ENCODE measurements at places on chromosomes 13 and 19.

- DNase-seq: no peak
Measured at GRCh38 chr13:79307433-79307861, 98.6 kb downstream of the RBM26 start.

GRCh38 chr19:28103921-28104320 lies 1109.0 kb downstream of the UQCRFS1 start:
- DNase-seq: no peak

- DNase-seq: no peak
Measured at GRCh38 chr19:6794686-6795431, 22.4 kb downstream of the VAV1 start.

DNA sequence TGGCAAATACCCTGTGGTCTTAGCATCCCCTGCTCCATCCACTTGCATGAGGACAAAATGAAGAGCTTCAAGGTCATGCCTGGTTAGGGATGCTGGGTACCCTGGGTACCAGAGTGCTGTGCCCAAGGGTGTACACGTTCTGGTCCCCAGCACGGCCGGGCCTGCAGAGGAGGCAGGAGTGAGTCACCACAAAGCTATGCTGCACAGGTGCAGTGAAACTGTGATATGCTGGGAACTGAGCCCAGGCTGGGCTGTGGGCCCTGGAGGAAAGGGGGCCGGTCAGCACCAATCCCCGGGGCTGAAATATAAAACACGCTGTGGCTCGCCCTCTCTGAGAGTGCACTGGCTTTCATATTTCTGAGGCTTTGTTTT lies 95.1 kb downstream of the TSHZ3 start:
- DNase-seq: no peak

DNA sequence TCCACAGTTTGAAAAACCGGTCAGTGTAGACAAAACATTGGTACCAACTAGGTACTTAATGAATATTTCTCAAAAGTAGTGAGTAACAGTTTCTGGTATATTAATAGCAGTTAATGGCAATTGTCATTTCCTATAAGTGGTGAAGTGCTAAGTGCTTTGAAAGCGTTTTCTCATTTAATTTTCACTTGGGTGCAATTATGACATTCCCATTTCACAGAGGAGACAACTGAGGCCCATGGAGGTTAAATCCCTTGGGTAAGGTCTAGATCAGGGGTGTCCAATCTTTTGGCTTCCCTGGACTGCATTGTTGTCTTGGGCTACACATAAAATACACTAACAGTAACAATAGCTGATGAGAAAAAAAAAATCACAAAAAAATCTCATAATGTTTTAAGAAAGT lies 687 bp upstream of the SYT3 start:
- DNase-seq: no peak

- no peak for DNase-seq
Measured at GRCh38 chr19:31214086-31214485, 135.2 kb downstream of the TSHZ3 start.

DNA sequence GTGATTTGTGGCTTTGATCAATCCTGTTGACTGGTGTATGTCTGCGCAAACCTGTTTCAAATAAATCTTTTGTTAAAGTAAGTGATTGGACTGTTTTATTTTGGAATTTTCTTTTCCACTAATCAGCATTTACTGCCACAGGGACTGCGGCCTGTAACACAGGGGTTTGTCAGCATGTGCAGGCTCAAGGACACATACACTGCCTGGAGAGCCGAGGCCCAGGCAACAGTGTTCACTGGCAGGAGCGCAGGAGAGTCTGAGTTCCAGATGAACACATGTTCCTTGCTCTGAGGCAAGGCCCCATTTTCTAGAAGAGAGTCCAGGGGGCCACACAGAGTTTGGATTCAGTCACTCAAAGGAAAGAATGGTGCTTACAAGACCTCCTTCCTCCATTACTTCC lies 26.0 kb downstream of the SHISA2 start:
- DNase-seq: no peak

DNA sequence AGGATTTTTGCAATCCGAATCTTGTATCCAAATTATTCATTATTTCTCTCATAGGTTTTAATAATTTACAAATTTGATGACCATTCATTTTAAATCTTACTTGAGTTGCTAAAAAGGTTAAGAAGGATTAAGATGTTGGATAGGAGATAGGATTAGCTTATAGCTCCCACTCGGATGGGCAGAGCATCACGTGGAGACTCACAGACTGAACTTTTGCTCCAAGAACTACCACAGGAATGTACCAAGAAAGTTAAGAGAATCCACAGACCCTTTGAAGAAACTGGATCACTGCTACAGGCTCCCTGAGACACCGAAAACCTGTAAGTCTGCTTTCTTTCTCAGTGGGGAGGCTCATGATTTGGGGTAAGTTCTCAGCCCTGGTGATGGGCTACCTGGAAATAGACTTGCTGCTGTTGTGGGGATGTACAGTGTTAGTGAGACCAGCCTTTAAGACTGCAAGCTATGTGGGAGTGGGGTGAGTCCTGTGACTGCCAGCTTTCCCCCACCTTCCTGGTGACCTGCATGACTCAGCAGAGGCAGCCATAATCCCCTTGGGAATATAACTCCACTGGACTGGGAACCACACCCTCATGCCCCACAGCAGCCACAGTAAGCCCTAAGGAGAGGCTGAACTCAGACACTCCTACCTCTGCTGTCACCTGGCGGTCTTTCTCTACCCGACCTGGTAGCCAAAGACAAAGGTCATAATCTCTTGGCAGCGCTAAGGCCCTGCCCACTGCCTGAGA lies 1458.0 kb downstream of the OLFM4 start:
- DNase-seq: no peak

DNA sequence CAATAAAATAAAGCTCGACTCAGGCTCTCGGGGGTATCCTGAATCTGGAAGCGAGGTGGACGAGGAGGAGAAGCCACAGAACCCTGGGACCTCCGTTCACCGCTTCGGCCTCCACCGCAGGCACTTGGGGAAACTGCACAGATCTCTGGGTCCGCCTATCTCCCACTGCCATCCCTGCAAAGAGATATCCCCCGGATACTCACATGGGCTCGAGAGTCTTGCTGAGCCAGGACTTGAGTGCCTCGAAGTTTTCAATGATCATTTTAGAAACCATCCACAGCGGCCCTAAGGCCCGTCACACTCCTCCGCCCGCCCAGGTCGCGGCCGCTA lies 589 bp downstream of the RBM26 start:
- no peak for DNase-seq

DNA sequence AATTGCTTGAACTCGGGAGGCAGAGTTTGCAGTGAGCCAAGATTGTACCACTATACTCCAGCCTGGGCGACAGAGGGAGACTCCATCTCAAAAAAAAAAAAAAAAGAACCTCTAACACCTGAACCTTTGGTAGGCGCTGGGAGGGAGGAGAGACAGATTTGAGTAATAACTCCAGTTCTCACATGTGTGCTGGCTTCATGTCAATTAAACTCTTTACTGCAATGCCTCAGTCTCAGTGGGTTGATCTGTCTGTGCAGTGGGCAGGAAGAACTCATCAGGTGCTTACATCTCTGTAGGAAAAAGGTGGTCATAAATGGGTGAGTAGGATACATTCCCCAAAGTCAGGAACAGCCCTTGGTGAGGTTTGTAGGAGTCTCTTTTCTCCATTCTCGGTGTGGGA lies 85.1 kb upstream of the ABCC4 start:
- DNase-seq: no peak

DNA sequence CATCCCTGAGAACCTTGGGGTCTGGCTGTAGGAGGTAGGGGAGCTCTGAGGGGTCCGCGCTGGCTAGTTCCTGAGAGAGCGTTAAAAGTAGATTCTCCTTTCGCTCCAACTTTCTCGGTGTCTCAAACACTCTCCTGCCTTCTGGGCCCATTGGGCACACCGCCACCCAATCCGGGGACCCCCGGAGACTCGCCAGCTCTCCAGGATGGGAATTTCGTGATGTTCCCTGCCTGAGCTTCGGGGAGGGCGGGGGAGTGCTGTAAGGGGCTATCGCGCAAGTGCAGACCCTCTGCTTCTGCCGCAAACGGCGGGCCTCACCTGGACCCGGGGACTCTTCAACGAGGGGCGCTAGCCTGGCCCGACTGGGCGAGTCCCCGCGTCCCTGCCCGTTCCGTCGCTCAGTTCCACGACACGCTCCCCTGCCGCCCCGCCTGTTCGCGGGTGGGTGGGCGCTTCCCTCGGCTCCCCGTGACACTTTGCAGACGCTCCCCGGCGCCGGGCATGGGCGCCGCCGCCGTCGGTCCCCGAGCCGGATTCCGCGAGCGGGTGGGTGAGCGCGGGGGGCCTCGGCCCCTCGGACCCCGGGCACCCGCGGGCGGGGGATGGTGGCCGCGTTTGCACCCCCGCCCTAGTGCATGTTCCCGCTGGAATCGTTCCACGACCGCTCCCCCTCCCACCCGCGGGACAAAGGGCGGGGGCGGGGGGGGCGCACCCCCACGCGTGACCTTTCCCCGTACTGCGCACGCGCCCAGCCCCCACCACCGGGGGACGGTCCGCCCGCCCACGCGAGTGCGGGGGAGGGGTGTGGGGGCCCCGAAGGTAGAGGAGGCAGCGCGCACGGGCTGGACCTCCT lies at the start of gene CCDC106:
TSS of gene CCDC106 (plus strand) at position 481 of the 853 bp plus-strand sequence. CDS start 835 bp downstream, outside the sequence.
- peak; percentile 64 for DNase-seq

DNA sequence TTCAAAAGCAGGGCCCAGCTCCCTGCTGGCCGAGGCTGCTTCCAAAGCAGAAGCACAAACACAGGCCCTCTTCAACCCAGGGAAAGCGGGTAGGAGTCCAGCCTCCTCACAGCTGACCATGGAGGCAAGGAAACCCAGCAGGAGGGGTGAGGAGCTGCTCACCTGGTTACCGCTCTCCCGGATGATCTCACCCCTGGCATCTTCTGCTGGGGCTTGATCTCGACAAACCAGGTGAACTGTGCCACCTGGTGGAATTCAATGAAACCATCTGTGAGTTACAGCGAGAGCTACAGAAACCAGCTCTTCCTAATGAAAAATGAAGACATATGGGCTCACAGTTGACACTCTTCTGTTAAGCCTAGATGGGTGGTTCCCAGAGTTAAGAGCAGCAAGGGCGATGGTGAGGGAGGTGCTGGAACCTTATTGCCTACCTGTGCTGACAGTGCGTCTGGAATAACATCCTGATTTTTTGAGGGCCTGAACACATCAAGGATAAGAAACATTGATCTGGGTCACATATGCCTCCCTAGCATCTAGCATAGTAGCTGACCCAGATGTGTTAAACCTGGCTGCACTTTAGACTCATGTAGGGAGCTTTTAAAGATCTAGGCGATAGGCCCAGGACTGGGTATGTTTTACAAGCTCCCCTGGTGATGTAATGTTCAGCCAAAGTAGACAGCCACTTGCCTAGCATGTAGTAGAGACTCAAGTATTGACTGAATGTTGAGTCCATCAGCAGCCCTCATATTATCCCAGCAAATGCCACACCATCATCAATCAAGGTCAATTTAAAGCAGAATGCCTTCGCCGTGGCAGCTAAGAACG lies 6.1 kb downstream of the DHRS12 start:
- peak; percentile 86 for DNase-seq

GRCh38 chr13:20815464-20815863 lies 41.7 kb upstream of the EEF1AKMT1 start:
- DNase-seq: no peak

- DNase-seq: no peak
Measured at GRCh38 chr13:37433086-37433485, 165.5 kb downstream of the POSTN start.

- DNase-seq: no peak
Measured at GRCh38 chr13:20428666-20429644, 96.7 kb downstream of the CRYL1 start.

GRCh38 chr13:28590461-28590860 lies 68.5 kb upstream of the POMP start:
- no peak for DNase-seq

- no peak for DNase-seq
Measured at GRCh38 chr19:49564616-49565045, 15.7 kb downstream of the NOSIP start.

DNA sequence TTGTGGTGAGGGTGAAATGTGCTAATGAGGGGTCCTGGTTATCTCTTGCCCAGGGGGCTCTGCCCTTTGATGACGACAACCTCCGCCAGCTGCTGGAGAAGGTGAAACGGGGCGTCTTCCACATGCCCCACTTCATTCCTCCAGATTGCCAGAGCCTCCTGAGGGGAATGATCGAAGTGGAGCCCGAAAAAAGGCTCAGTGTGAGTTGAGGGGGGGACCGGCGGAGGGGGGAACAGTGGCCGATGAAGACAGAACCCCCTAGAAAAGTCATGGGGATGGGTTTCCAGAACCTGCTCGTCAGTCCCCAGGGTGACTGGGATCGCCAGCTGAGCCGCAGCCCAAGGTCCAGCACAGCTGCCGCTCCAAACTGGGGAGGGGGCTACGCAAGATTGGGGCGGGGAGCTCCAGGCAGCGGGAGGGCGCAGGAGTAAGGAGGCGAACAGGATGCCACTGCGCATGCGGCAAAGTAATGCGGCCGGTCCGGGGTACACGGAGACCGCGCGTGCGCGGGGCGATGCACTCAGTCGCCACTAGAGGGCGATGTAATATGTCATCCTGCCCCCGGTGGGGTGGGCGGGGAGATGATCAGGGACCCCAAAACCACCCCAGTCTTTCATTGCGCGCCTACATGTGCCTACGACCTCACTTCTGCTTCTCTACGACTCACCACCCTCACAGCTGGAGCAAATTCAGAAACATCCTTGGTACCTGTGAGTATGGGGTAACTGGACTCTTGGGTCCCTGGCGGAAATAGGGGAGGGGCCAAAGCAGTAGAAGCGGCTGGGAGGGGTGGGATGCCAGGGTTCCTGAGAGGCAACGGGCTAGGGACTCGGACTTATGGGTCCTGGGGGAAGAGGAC lies 17.9 kb downstream of the BRSK1 start:
- DNase-seq: peak; percentile 70

GRCh38 chr13:110790371-110790770 lies 76.9 kb downstream of the ING1 start:
- no peak for DNase-seq

- no peak for DNase-seq
Measured at GRCh38 chr13:52348071-52348470, 57.9 kb downstream of the THSD1 start.

DNA sequence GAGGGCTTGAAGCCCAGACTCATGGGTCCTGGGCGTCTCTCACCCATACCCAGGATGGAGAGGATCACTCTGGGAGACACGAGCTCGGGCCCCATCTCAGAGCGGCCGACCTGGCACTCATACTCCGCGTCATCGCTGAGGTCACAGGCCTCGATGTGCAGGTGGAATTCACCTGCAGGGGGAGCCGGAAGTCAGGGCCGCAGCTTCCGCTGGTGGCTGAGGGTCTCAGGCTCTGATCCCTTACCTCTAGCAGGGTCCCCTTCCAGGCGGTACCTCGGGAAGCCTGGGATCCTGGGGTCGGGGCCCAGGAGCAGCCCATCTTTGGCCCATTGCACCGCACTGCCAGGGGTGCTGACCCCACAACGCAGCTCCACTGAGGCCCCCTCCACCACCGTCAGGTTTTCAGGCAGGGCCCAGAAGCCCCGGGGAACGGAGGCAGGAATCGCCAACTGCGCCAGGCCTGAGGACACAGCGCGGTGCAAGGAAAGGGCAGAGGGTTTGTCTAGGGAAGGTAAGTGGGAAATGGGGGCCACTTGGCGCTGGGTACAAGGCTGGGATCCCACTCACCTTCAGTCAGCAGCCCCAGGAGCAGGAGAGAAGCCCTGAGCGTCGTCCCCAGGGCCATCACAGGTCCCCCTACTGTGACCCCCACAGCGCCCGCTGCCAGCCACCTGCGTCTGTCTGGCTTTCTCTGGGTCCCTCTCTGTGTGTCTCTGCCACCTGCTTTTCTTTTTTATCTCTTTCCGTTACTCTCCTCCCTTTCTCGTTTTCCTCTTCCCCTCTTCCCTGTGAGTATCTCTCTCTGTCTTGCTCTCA lies 883 bp downstream of the NPHS1 start:
- no peak for DNase-seq

- no peak for DNase-seq
Measured at GRCh38 chr19:45975306-45976070, 1.8 kb upstream of the NOVA2 start.

GRCh38 chr19:6480848-6481415 lies 655 bp downstream of the DENND1C start:
- no peak for DNase-seq
